ENCODE measurements at places on chromosomes 5 and 9. TPM values are rescaled to one million over a fixed set of nuclear protein-coding genes. Genes with fewer than 3 reads are reported as not detected.

The ANKRD20A1 gene
- total RNA-seq: 2.5 TPM

The CER1 gene
- not detected for total RNA-seq

GRCh38 chr9:80107931-80108660 is 536.3 kb downstream of the TLE4 start:
- H3K4me1 ChIP-seq: no peaks in the 10 kb centered on the region
- DNase-seq: no peak
- no peaks in the 10 kb centered on the region for H3K36me3 ChIP-seq

The BARX1 gene
- total RNA-seq: not detected

- H3K27ac ChIP-seq: no peak overlapping the region
- H3K4me1 ChIP-seq: peaks cover 18% of the 10 kb centered on the region
- no peak overlapping the region for H3K4me3 ChIP-seq
- DNase-seq: no peak
- no peaks in the 10 kb centered on the region for H3K36me3 ChIP-seq
- peaks cover 34% of the 10 kb centered on the region for H3K27me3 ChIP-seq
These were observed 46.4 kb upstream of the PSD2 start for GRCh38 chr5:139749242-139749641.

GRCh38 chr9:99307851-99308250 is 85.8 kb downstream of the SEC61B start:
- H3K27me3 ChIP-seq: no peaks in the 10 kb centered on the region
- no peak for DNase-seq
- H3K27ac ChIP-seq: no peak overlapping the region
- H3K4me1 ChIP-seq: no peaks in the 10 kb centered on the region
- no peaks in the 10 kb centered on the region for H3K36me3 ChIP-seq
- no peak overlapping the region for H3K4me3 ChIP-seq
